ENCODE measurements at places on chromosomes 16 and 17.
A peak's percentile ranks its signal among the peaks of the same experiment; 100 is the strongest.

- DNase-seq = no peak
Measured at GRCh38 chr17:50774225-50774803, 7.0 kb upstream of the ANKRD40CL start.

DNA sequence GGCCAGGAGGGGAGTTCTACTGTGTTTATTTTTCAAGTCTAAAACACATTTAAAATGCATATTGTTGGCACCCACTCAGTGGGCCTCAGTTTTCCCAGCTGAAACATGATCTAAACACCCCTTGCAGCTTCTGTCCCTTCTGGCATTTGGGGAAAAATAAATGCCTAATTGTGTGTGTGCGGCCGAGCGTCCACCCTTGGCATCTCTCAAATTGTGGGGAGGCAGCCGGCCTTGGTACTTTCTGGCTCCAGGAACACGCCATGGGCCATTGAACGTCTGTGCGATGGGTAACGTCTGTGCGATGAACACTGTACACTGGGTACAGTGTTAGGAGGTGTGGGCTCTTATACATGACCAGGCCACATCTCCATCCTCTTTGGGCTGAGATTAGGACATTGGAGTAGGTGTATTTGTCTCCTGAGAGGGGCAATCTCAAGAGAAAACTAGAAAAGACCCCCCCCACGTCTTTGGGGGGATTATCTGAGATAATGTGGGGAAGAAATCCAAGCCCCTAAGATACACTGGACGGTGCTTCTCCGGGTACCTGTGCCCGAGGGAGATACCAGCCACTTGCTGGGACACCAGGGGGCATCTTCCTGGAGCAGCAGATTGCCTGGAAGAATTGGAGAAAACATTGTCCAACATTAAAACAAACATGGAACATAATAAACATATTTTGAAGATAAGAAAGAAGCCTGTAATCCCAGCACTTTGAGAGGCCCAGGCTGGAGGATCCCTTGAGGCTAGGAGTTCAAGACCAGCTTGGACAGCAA, 54.9 kb downstream of the RAB11FIP4 start:
- DNase-seq = no peak

DNA sequence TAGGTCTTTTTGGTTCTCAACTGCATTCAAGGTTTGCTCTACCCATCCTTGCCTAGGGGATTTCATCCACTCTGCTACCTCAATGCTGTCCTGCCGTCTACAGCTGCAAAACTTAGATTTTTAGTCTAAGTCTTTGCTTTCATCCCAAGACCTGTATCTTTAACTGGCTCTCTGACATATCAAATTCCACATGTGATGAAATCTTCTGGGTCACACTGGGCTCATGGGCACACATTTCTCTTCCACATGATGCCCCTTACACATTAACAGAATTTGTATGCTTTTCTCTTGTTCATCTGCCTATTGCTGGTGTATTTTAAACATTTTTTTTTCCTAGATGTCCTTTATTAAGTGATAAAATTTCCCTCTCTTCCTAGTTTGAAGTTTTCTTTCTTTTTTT, 39.6 kb downstream of the MAF start:
- no peak for DNase-seq

DNA sequence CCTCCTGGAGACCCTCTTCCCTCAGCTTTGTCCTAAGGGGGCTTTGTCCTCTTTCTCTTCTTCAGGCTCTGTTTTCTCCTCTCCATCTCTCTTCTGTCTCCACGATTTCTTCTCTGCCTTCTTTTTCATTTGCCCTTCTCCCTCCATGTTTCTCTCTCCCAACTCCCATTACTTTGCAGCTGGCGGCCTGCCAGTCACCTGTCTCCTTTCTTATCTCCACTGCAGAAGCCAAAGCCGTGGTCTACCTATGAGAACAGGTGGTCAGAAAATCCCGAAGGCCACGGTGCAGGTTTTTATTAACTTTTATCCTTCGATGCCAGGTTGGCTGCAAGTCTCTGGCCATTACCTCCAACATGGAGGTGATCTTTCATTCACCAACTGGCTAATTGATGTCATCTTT, 45.1 kb downstream of the FZD2 start:
- no peak for DNase-seq

- no peak for DNase-seq
Measured at GRCh38 chr16:66467611-66468010, 40.5 kb downstream of the BEAN1 start.

DNA sequence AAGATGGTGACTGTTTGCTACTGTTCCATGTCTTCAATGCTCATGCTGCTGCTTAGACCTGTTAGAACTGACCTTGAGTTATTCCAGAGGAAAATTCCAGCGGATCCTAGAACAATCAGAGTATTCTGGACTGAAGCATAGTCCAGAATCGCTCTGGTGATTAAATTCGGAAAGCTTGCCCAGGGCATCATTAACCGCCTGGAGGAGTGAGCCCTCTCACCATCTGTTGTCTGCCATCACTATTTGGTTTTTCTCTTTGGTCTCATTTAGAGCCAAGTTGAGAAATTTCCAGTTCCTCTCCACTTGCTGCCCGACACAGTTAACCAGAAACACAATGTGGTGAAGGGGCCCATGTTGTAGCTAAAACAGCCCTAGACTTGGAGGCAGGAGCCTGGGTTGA, 104.1 kb downstream of the BMERB1 start:
- no peak for DNase-seq

GRCh38 chr17:29588562-29589411, 661 bp downstream of the GIT1 start:
- DNase-seq = peak; percentile 66

DNA sequence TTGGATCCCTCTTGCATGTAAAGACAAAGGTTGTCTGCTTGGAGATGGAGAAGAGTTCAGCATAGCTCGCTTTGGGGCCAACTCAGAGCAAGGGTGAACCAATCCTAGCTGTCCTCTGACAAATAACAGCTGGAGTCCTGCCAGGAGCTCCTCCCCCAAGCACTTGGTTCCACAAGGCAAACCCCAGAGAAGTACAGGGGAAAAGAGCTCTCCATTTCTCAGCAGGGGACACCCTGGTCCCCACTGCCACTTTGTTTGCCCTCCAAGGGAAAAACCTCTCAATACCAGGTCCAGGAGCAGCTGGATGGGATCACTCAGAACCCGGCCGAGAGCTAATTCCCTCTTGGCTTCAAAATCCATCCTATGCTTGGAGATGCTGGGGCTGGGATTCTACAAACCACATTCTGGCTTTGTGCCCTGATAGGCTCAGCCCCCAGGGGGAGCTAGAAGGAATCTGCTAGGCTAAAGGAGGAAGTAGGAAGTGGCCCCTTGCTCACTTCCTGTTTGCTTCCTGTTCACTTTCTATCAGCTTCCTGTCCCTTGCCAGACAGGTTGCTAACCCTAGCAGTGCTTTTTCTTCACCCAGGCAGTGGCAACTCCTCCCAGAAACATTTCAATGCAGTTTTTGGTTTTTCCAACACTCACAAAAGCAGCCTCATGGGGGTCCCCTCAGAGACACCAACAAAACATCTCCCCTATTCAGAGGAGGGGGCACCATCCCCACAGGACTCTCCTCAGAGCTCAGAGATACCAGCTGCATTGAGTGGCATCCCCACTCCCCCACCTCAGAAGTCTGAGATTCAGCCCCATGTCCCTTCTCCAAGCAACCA, 30.7 kb downstream of the CDRT4 start:
- DNase-seq = peak; percentile 13

GRCh38 chr17:43224146-43224705, 4.2 kb downstream of the CCDC200 start:
- DNase-seq = no peak

DNA sequence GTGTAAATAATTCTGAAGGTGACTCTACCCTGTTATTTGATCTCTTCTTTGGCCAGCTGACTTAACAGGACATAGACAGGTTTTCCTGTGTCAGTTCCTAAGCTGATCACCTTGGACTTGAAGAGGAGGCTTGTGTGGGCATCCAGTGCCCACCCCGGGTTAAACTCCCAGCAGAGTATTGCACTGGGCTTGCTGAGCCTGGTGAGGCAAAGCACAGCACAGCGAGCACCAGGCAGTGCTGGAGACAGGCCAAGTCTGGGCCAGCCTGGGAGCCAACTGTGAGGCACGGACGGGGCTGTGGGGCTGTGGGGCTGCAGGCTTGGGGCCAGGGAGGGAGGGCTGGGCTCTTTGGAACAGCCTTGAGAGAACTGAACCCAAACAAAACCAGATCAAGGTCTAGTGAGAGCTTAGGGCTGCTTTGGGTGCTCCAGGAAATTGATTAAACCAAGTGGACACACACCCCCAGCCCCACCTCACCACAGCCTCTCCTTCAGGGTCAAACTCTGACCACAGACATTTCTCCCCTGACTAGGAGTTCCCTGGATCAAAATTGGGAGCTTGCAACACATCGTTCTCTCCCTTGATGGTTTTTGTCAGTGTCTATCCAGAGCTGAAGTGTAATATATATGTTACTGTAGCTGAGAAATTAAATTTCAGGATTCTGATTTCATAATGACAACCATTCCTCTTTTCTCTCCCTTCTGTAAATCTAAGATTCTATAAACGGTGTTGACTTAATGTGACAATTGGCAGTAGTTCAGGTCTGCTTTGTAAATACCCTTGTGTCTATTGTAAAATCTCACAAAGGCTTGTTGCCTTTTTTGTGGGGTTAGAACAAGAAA, 5.1 kb downstream of the STH start:
- DNase-seq = no peak

DNA sequence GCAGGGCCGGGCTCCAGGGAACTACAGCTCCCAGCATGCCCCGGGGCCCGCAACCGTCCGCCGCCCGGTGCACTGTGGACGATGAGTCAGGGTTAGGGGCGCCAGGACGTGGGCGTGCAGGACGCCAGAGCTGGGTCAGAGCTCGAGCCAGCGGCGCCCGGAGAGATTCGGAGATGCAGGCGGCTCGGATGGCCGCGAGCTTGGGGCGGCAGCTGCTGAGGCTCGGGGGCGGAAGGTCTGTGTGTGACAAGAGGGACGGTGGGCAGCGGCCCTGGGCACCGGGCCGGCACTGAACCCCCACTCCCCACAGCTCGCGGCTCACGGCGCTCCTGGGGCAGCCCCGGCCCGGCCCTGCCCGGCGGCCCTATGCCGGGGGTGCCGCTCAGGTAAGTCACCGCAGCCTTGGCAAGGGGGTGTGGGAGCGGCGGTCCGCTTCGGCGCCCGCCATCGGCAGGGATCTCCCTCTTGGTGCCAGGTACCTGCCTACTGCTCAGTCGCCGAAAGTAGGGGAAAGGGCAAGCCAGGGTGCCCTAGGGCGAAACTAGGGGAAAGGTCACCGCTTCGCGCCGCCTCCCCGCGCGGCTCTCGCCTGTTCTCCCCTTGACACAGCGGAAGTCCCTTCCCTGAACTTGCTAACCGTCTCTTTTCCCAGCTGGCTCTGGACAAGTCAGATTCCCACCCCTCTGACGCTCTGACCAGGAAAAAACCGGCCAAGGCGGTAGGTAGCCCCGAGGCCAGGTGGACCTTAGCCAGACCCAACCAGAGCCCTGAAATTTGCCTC, at the start of the genes ACADVL and DLG4:
Gene ACADVL, plus strand, starts transcription at position 127 of the 781 bp plus-strand sequence. Its CDS starts 47 bp downstream, at position 174.
Gene DLG4, minus strand, starts transcription at position 25 of the 781 bp plus-strand sequence.
- peak; percentile 76 for DNase-seq

DNA sequence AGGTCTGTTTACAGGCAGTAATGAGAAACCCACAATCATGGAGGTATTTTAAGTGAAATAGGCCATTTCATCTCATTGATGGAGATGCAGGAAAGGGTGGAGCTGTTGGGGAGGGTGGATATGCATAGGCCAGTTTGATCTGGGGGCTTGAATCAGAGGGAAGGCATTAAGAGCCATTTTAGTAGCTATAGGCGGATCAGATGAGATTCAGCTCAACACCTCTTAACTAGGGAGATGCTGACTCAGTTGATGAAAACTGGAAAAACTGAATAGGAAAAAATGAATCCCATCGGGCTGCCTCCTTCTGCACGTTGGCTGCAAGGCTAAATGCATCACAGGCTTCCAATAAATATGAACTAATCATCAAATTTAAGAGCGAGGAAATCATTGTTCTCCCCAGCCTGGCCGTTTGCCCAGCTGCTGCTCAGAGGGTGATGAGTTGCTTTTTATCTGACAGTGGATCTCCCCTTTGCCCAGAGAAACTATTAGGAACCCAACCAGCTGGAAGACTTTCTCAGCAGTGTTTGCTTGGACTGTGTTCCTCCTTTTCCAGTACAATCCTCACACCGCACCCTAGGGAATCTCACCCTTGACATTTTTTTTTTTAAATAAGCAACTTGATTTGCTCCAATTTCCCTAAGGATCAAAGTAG, 149.6 kb downstream of the SOX9 start:
- no peak for DNase-seq

- no peak for DNase-seq
Measured at GRCh38 chr16:46857368-46857945, 26.5 kb upstream of the C16orf87 start.

DNA sequence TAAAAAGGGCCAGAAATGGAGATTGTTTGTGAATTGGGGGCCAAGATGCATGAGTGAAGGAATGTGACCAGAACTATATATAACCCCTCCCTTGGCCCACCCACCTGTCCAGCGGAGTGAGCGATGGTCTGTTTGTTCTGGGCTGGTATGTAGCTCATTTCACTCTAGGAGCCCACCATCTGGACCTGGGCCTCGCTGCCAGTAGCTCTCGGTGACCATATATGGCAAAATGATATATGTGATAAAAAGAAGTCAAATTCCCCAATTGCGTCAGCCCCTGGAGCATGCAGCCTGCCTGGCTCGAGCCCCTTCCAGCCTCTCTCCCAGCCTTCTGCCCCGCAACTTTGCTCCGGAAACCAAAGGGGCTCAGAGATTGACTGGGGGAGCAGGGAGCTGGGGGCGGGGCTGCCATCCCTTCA, 47.3 kb downstream of the CCDC42 start:
- DNase-seq = no peak

GRCh38 chr17:18944646-18945045, 7.3 kb upstream of the SLC5A10 start:
- DNase-seq = no peak

DNA sequence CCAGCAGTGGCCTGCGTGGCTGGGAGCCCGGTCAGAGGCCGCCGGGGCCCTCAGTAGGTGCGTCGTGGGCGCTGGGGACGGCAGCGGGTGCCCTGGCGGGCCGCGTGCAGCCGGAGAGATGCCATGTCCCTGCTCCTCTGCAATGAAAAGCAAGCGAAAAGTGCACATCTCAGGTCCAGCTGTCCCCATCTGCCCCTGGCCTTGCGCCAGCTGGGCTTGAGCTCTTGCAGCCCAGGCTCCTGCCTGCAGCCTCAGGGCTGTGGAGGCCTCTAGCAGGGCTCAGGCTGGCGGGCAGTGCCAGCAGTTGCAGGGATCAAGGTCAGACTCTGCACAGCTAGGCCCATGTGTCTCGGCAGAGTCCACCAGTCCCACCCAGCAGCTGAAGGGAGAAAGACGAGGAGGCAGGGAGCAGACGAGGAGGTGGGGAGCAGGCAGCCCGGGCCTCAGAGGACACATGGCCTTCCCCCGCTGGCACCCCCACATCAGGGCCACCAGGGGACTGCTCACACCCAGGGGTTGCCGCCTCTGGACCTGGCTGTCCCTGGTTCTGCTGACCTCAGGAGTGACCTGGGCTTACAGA, 11.2 kb downstream of the SLC16A3 start:
- DNase-seq = no peak

- no peak for DNase-seq
Measured at GRCh38 chr17:65947831-65948230, 244.1 kb downstream of the CEP112 start.

DNA sequence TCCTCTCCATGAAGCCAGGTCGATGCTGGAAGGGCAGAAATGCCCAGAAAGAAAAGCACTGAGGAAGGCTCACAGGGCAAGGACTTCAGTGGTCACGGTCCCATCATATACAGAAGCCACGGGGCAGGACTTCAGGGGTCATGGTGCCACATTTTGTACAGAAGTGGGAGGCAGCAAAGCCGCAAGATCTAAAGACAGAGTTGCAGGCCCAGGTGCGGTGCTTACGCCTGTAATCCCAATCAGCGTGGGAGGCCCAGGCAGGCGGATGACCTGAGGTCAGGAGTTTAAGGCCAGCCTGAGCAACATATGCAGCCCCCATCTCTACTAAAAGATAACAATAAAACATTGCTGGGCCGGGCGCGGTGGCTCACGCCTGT, 96.0 kb downstream of the NXN start:
- DNase-seq = no peak

- peak; percentile 17 for DNase-seq
Measured at GRCh38 chr17:9644910-9645751, at the start of gene USP43. Gene USP43, plus strand, starts transcription at chr17:9645517. Its CDS starts 116 bp downstream, at chr17:9645633.

All from activated naive CD4-positive, alpha-beta T cell treated with anti-CD3 and anti-CD28 coated beads, Interleukin-2, amount 50 U/mL, for 16 hours (primary cell).